ENCODE measurements at places on chromosomes 2 and 18. TPM values are rescaled to one million over a fixed set of nuclear protein-coding genes. Genes with fewer than 3 reads are reported as not detected.

GRCh38 chr18:25510096-25510495 lies 158.1 kb upstream of the ZNF521 start:
- no peak for DNase-seq

DNA sequence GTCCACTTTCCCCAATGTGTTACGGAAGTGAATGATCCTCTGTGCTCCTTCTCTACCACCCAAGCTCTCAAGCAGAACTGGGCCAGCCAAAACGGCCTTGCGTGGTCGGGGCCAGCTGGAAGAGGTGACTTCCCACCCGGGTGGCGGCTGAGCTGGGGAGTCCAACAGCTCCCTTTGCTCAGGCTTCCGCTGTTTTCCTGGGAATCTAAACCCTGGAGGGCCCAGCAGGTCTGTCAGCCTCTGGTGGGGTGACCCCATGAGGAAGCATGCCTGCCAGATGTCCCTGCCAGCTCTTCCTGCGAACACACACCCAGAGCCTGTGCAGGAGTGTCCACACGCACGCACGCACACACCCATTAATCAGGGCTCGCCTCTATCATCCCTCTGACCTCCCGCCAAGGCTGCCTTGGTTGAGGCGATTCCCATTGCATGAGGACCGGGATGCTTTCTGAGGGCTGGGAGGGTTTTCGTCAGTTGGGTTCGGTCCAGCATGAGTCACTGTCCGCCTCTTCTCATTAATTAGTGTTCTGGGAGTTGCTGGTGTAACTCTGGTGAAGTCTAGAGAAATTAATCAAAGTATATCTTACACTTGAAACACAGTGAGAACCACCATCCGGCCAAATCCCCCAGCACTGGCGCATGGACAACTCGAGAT lies 90.6 kb downstream of the TWIST2 start:
- DNase-seq = no peak

DNA sequence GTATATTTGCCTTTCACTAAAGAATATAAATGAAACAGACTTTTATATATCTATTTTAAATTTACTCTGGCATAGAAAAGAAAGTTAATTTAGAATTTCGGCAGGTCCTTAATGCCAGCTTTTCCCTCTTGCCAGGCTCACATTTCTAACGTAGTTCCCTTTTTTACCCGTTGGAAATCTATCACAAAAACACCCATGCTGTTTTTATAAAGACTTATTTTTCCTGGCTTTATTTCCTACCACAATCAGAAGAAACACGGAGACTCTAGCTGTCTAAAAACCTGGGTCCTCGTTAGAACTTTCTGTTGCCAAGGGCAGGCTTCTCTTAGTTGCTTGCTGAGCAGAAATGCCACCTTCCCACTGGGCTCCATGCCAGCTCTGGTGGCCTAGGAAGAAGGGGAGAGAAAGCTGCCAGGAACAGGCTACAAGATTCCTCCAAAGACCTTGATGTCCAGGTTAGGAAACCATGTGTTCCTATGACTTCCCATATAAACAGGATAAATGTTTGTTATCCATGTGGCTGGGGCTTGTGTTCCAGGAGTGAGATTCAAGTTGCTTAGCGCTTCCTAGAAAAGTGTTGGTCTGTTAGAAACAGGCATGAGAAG lies 17.8 kb upstream of the TMEM18 start:
- DNase-seq = no peak

Gene SLC4A3
- 396 TPM for total RNA-seq

DNA sequence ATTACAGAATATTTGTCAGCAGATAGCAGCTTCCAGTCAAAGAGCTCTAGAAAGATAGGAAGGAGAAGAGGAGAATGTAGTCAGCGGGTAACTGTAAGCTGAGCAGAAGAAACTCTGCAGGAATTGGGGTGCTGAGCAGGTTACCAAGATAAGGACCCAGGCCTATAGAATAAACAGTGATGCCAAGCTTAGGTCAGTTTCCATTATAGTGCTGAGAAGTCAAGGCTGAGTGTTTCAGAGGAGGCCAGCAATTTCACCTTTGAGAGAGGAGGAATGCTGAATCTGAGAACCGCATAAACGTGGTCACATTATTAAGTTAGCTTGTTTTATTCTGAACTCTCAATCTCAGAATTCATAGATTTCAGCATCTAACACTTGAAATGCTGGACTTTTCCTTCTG lies 13.9 kb downstream of the NAB1 start:
- DNase-seq = no peak

GRCh38 chr18:53971331-53971730 lies 253.1 kb downstream of the MBD2 start:
- DNase-seq = no peak

GRCh38 chr2:162769066-162769465 lies 69.5 kb downstream of the KCNH7 start:
- DNase-seq = no peak

DNA sequence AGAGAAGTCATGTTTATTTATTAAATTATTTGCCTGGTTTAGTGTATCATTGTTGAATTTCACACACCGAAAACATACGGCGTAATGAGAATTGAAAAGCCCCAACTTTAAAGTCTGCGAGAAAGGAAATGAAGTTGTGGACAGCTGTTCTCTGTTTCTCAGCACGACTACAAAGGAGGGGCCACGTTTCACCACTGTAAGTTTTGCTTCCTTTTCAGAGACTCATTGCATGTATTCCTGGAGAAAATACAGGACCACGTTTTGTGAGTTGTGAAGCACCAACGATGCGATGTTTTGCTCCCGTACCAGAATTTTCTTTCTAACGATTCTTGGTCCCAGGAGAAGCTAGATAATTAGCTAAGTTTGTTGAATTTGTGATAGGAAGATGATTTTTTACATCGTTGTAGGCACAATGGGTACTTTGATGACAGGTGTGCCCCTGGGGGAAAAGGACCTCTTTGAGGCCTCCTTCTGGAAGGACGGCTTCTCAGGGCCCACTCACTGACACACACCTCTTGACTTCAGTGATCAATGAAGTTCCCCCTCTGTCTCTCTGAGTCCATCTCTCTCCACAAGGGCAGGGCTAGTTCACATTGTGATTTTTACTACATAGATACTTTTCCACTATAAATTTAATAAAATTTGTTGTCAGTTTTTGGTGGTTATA lies 23.7 kb upstream of the ACKR3 start:
- DNase-seq = no peak

Gene RAD51AP2
- total RNA-seq = 0.43 TPM

DNA sequence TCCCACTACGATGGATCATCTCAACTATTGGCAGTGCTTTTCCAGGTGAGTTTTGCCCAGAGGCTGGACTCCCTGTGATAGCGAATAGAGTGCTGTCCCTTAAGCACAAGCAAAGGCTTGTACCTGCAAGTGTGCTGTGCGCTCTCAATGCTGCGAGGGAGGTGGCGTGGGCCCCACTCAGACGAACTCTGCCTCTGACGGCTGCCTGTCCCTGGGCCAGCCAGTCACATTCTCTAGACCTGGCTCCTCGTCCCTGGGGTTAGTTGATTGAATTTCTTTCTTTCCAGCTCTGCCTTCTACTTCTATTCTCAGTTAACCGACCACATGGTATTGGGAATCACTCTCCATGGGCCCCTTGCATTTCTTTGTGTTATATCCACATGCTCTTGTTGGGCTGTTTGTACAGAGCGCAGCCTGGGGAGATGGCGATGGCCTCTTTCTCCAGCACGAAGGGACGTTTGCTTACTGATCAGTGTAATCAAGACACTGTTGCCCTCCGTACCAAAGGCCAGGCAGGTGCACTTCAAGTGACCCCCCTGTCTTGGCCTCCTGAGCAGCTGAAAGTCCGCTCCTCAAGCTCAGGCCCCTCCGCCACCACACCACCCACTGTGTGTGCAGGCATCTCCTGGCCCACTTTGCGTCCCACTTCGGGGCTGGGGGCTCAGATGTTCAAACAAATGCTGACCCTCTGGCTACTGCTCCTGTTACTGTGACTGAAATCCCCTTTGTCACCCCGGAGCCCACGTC lies 151.3 kb downstream of the ZNF236 start:
- DNase-seq = no peak

Gene CDKL4
- total RNA-seq = 0.35 TPM

Gene RBKS
- 3.9 TPM for total RNA-seq

GRCh38 chr2:24860631-24861030 lies 59.4 kb downstream of the ADCY3 start:
- DNase-seq = no peak

GRCh38 chr2:240422658-240423329 lies 12.7 kb upstream of the GPC1 start:
- DNase-seq = no peak

GRCh38 chr18:14748496-14748895 lies 524 bp downstream of the ANKRD30B start:
- DNase-seq = no peak

- no peak for DNase-seq
These were observed 125.5 kb downstream of the EN1 start for GRCh38 chr2:118721817-118722551.

GRCh38 chr2:190069936-190070696 lies 7.6 kb upstream of the MSTN start:
- no peak for DNase-seq

- no peak for DNase-seq
These were observed 61.9 kb upstream of the HK2 start for GRCh38 chr2:74772046-74772445.

Gene TYMS
- total RNA-seq = 1.9 TPM

DNA sequence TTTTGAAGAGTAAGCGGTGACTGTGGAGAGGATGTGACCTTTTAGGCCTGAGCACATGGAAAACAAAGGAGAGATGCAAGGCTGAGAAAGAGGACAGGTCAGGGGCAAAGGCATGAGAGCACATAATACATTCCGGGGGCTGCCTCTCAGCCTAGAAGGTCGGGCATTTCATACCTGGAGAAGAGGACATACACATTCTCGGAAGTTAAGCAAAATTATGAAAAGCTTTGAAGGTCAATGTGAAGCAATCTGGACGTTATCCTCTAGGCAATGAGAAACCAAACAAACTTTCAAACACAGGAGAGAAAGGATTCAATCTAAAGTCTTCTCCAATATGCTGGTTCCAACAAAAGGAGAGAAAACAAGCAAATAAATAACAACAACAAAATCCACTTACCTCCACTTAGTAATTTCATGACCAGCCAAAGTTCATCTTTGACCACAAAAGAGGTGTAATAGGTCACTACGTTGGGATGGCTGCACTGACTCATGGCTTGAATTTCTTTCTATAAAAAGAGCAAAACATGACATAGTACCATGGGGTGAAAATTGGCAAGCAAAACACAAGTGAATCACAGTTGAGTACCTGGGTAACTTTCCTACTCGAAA lies 80.4 kb downstream of the STK39 start:
- no peak for DNase-seq

DNA sequence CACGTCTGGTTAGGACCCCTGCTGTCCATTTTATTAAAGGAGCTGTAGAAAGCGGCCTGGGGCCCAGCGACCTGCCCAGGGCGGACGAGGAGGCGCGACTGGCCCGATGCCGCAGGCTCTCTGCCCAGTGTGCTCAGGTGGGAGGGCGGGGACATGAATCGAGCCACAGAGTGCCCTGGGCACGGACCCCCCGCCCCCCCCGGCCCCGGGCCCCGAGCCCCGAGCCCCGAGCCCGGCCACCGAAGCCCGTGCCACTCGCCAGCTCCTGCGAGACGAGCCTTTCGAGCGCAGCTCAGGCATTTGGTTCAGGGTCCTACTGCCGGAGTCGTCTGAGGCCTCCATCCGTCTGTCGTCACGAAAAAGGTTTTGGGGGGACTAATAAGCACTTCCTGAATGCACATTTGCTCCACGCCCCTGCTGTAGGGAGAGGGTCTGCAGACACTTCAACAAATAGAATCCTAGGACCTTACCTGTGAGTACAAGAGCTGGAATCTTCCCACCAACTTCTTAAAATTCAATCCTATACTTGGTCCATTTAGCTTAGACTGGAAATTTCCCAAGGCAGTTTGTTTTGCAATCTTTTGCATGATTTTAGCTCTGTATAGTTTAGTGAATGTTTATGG lies 602 bp upstream of the ADAM17 start:
- DNase-seq = no peak

- DNase-seq = no peak
These were observed 89.1 kb downstream of the AKAIN1 start for GRCh38 chr18:5107988-5108387.

GRCh38 chr2:241000831-241001321 lies 2.5 kb downstream of the SNED1 start:
- DNase-seq = peak; percentile 44

- no peak for DNase-seq
These were observed 347.5 kb downstream of the METTL4 start for GRCh38 chr18:2223849-2224248.

Gene CCDC178
- 0.27 TPM for total RNA-seq

DNA sequence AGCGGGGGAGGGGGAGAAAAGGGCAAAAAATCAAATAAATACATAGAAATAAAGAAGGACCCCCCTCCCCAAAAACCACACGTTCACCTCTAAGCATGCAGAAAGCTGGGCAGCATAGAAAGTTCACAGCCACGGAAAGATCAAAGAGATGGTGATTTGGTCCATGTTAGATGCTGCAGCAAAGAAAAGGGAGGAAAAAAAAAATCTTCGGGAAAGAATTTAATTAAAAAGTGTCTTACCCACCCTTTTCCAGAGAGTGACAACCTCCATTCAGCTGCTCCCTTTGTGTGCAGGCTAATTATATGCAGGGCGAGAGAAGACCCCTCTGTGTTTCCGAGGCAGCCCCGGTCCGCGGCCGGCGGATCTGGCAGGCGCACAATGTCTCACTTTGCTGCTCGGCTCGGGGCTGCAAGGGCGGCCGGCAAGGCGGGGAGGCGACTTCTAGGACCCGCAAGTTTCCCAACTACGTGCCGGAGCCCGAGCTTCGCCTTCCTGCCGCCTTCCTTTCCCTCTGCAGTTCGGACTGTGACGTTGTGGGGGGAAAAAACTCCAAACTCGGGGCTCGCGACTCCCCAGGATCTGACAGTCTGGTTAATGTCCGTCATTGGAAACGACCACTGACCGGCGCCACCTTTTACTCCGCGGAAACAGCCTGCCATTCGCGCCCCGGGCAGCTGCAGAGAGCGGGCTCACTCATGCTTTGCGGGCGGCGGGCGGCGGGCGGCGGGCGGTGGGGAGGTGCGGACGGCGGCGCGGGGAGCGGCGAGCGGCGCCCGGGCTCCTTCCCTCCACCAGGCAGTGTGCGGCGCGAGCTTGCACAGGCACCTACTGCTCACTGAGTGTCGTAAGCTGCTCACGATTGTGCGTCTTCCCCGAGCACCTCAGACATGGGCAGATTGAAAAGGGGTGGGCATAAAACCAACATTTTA lies at the start of gene LRRTM1:
TSS of gene LRRTM1 (minus strand) at position 844 of the 929 bp plus-strand sequence. CDS start 933 bp downstream, outside the sequence.
- no peak for DNase-seq

DNA sequence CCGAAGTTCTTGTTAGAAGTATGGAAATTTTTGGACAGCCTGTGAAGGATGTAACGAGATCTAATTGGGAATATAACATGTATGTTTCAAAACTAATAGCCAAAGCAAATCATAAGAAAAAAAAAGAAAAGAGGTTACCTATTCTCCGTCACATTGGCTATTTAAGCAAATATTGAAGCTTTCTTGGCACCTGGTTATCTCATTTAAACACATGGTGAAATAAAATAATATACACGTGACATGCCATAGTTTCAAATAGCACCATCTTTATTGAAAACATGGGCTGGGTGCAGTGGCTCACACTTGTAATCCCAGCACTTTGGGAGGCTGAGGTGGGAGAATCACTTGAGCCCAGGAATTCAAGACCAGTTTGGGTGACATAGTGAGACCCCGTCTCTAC lies 56.7 kb downstream of the ZEB2 start:
- no peak for DNase-seq

GRCh38 chr2:229861431-229861830 lies 60.4 kb downstream of the TRIP12 start:
- DNase-seq = no peak

Gene CFAP53
- 0.48 TPM for total RNA-seq
